Stimulated activated CD4-positive, alpha-beta T cell treated with anti-CD3 and anti-CD28 coated beads, Interleukin-12 subunit alpha, Interleukin-12 subunit beta, amount 100 ng/mL, for 4 hours (primary cell): ENCODE measurements at places on chromosomes 6 and 20.

DNA sequence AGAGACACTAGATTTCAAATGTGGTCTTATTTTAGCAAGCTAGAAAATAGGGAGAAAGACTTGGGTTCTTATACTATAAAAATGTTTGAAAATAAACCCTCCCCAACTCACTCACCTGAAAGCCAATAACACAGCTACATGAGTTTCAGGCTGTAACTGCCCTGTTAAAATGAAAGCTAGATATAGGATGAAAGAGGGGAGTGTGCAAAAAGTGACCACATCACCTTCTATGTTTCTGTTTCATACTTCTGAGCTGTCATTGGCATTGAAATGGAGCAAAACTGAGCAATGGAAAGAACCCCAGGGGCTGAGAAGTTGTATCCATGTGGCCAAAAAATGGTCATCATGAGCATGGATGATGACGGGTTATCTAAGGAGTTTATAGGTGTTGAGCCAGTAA lies 148.1 kb upstream of the TENT5A start:
- no peak for DNase-seq

DNA sequence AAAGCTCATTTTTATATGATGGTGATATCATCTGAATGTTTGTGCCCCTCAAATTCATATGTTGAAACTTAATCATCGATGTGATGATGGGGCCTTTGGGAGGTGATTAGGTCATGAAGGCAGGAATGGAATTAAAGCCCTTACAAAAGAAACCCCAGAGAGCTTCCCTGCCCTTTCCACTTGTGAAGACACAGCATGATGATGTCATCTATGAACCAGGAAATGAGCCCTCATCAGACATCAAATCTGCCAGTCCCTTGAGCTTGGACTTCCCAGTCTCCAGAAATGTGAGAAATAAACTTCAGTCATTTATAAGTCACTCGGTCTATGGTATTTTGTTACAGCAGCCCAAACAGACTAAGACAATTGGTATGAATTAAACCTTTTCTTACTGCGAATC lies 153.1 kb downstream of the MYB start:
- DNase-seq: no peak

DNA sequence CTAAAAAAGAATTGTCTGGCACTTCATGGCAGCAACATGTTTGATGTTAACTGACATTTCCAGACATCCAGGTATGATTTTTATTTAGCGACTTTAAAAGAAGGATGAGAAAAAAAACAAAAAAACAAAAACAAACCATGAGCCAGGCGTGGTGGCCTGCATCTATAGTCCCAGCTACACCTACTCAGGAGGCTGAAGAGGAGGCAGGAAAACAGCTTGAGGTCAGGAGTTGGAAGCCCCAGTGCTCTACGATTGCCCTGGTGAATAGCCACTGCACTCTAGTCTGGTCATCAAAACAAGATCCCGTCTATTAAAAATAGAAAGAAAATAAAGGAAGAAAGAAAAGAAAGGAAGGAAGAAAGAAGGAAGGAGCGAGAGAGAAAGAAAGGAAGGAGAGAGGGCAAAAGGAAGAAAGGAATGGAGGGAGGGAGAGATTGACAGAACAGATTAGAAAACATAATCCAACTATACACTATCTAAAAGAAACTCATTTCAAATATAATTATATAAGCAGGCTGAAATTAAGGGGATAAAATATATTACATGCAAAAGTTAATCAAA lies 141.6 kb downstream of the TRIM27 start:
- no peak for DNase-seq

DNA sequence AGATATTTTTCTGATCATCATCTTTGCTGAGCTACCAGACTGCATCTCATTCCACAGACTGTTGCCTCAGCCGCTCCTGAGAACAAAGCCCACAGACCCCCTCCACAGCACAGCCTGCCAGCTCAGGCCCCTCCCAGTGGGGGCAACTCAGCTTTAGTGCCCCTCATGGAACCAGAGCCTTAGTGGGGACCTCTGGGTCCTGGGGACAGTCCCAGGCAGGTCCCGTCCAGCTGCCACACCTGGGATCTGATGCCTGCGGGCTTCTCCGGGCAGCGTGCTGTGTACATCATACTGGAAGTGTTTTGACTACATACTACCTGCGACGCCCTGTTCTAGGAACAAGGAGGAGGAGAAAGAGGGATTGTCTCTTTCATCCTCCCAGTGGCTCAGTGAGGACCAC lies 38.3 kb upstream of the QKI start:
- no peak for DNase-seq

- DNase-seq: no peak
These were observed 207.9 kb upstream of the SULF2 start for GRCh38 chr20:47993035-47993755.

DNA sequence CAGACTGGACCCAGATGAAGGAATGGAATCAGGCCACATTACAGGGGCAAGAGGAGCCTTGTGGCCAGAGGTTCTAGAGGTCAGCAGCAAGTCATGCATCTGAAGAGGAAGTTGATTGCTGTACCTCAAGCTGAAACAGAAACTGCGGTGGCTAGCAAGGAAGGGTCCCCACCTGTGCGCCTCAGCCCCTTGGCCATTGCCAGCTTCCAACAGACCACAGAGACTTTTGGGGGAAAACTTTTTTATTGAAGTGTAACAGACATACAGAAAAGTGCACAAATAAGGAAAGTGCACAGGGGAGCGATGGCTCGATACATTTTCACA lies 26.8 kb upstream of the SLC9A8 start:
- DNase-seq: no peak

GRCh38 chr6:34592208-34592952 lies 36.3 kb upstream of the SPDEF start:
- DNase-seq: no peak

- no peak for DNase-seq
These were observed 31.5 kb downstream of the TXNDC5 start for GRCh38 chr6:7879043-7879442.
